ENCODE measurements at places on chromosomes 3 and 15. TPM values are rescaled to one million over a fixed set of nuclear protein-coding genes. Genes with fewer than 3 reads are reported as not detected.
A peak's percentile ranks its signal among the peaks of the same experiment; 100 is the strongest.

GRCh38 chr3:60917141-60917540 is 334.1 kb downstream of the FHIT start:
- no peak overlapping the region for H3K27ac ChIP-seq
- no peaks in the 10 kb centered on the region for H3K36me3 ChIP-seq
- H3K4me1 ChIP-seq: no peaks in the 10 kb centered on the region
- no peak overlapping the region for H3K4me3 ChIP-seq

- no peaks in the 10 kb centered on the region for H3K36me3 ChIP-seq
- no peak for DNase-seq
- no peak overlapping the region for H3K4me3 ChIP-seq
- no peak overlapping the region for H3K27ac ChIP-seq
- no peaks in the 10 kb centered on the region for H3K27me3 ChIP-seq
Observed at GRCh38 chr3:59510576-59510975, 460.8 kb upstream of the CFAP20DC start.

DNA sequence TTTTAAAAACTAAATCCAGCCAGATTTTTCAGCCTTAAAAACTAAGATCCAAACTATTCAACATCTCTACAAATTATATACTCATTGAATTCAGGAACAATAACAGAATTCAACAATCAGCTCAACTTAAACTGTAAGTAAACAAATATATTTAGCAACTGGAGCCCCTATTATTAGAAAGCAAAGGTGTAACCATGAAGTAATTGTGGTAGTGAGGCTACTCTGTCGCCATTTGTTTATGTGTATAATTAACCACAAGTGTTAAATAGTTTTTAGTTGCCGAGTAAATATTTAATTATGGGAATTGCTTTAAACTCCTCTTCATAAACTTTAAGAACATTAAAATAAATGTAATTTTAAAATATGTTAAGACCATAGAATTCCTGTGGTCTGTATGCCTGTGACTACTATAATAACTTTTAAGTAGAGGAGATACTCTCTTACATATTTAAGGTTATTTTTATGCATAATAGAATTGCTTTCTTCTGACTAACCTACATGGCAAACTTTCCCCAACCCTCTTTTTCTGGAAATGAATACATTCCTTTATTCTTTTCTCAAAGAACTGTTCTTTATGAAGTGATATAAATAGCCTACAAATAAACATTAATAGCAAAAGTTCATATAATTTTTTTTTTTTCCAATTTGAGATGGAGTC is 51.2 kb downstream of the MFN1 start:
- no peak for DNase-seq
- no peaks in the 10 kb centered on the region for H3K27me3 ChIP-seq
- no peaks in the 10 kb centered on the region for H3K4me1 ChIP-seq
- H3K4me3 ChIP-seq: no peak overlapping the region

DNA sequence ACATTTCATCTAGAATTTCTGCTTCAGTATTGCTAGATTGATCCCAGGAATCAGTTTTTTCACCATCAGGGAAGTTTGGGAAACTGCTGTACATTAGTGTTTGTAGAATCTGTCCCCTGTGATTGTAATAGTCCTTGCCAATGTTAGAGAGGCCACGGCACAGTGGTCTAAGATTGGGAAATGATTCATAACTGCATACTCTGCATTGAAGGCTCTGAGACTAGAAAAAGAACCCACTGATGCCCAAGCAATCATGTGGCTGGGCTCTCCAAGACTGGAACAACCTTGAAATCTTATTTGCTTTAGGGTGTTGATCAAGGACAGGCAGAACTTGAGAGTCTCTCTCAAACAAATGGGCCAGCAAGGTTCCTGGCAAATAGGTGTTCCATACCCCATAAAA is 245.6 kb upstream of the LRTM1 start:
- no peak overlapping the region for H3K4me3 ChIP-seq
- no peak for DNase-seq
- H3K36me3 ChIP-seq: no peaks in the 10 kb centered on the region

DNA sequence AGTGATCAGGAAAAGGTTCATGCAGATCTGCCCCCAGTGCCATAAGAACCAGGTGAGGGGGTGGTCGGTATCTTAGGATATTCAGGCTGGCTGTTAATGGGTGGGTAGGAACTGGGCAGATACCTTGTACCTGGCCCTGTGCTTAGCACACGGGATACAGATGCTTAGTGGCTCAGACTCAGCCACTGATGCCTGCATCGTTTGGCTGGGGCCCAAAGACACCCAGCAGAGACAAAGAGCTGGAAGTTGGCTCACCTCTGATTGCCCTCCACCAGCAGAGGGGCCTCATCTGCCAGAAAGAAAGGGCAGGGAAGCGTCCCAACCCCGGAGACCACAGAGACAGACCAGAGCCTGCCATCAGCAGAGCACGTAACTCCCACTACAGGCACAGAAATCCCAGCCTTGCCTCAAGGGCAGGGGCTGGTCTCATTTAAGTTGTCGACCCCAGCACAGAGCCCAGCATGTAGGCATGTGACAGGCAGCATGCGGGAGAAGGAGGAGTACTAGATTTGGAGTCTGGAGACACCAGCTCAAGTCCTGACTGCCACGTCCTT is 64.1 kb upstream of the SLC6A1 start:
- no peaks in the 10 kb centered on the region for H3K36me3 ChIP-seq
- no peak overlapping the region for H3K27ac ChIP-seq
- no peak overlapping the region for H3K4me3 ChIP-seq
- H3K27me3 ChIP-seq: no peaks in the 10 kb centered on the region

GRCh38 chr3:18126772-18127171 is 298.4 kb downstream of the SATB1 start:
- H3K27me3 ChIP-seq: no peaks in the 10 kb centered on the region
- no peaks in the 10 kb centered on the region for H3K36me3 ChIP-seq
- H3K4me1 ChIP-seq: peaks cover 7% of the 10 kb centered on the region
- no peak for DNase-seq
- no peak overlapping the region for H3K27ac ChIP-seq
- H3K4me3 ChIP-seq: no peak overlapping the region

DNA sequence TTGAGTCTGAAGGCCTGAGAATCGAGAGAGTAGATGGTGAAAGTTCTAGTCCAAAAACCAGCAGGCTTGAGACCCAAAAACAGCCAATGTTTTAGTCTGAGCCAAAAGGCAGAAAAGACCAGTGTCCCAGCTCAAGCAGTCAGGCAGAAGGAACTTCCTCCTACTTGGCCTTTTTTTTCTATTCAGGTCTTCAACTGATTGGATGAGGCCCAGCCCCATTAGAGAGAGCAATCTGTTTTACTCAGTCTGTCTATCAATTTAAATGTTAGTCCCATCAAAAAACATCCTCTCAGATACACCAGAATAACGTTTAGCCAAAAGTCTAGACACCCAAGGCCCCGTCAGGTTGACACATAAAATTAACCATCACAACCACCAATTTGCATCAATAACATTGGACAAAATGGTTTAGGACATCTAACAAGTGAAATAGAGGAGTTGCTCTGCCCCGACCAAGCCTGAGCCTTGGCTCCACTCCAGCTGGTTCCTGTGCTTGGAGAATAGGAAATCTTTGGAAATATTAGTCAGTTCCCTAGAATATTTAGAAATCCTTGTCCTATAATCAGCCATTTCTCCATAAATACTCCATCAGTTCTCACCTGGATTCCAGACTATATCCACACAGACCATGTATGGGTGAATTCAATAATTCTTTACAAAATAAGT is 51.4 kb upstream of the LIPC start:
- no peak for DNase-seq
- H3K36me3 ChIP-seq: no peaks in the 10 kb centered on the region
- H3K27me3 ChIP-seq: no peaks in the 10 kb centered on the region

The CCDC32 gene
- 7.5 TPM for polyA plus RNA-seq

- DNase-seq: no peak
- H3K27me3 ChIP-seq: no peaks in the 10 kb centered on the region
- peaks cover 61% of the 10 kb centered on the region for H3K4me1 ChIP-seq
- H3K4me3 ChIP-seq: no peak overlapping the region
- peak overlapping the region; percentile 18 for H3K27ac ChIP-seq
Observed at GRCh38 chr3:187920030-187920429, 174.8 kb upstream of the BCL6 start.

DNA sequence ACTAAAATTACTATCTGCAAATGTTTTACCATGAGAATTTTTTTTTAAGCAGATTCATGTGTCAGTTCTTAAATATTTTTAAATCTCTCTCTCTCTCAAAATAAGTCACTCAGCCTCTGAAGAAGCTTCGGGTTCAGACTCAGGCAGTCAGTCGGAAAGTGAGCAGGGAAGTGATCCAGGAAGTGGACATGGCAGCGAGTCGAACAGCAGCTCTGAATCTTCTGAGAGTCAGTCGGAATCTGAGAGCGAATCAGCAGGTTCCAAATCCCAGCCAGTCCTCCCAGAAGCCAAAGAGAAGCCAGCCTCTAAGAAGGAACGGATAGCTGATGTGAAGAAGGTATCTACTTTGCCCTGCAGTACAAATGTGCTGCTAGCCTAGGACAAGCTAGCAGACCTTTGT is 24.1 kb downstream of the CHD2 start:
- H3K27ac ChIP-seq: peak overlapping the region; percentile 39
- peaks cover 51% of the 10 kb centered on the region for H3K4me1 ChIP-seq

DNA sequence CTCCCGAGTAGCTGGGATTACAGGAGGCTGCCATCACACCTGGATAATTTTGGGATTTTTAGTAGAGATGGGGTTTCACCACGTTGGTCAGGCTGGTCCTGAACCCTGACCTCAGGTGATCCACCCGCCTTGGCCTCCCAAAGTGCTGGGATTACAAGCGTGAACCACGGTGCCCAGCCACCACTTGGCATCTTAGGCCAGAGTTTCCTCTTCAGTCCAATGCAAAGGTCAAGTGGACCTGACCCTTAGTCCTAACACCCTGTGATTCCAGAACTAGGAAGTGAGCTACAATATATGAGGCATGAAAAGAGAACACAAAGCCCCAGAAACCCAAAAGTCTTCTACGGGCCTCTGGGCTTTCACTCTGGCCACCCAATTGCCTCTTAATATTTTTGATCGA is 5.3 kb downstream of the MYLK start:
- no peak overlapping the region for H3K27ac ChIP-seq
- no peak for DNase-seq
- H3K4me3 ChIP-seq: no peak overlapping the region
- H3K36me3 ChIP-seq: no peaks in the 10 kb centered on the region
- H3K4me1 ChIP-seq: peaks cover 10% of the 10 kb centered on the region

DNA sequence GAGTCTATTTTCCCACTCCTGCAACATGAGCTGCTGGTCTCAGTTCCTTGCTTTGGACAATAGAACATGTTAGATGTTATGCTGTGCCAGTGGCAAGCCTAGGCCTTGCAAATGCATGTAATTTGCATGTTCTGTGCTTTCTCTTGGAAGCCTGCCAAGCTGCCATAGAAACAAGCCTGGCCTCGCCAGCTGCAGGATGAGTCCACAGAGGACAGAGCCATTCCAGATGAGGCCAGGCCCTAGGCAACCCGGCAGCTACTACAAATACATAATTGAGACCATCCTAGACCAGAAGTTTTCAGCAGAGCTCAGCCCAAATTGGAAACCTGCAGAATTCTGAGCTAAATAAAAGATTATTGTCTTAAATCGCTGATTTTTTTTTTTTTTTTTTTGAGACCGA is 39.6 kb downstream of the TRIM69 start:
- DNase-seq: no peak
- H3K27ac ChIP-seq: no peak overlapping the region
- no peaks in the 10 kb centered on the region for H3K36me3 ChIP-seq
- H3K27me3 ChIP-seq: no peaks in the 10 kb centered on the region
- H3K4me3 ChIP-seq: no peak overlapping the region
- no peaks in the 10 kb centered on the region for H3K4me1 ChIP-seq

The CAV3 gene
- not detected for polyA plus RNA-seq

- H3K27me3 ChIP-seq: no peaks in the 10 kb centered on the region
- H3K4me1 ChIP-seq: no peaks in the 10 kb centered on the region
- DNase-seq: no peak
- H3K27ac ChIP-seq: no peak overlapping the region
- no peak overlapping the region for H3K4me3 ChIP-seq
Observed at GRCh38 chr3:173957646-173958045, 560.1 kb downstream of the NLGN1 start.

DNA sequence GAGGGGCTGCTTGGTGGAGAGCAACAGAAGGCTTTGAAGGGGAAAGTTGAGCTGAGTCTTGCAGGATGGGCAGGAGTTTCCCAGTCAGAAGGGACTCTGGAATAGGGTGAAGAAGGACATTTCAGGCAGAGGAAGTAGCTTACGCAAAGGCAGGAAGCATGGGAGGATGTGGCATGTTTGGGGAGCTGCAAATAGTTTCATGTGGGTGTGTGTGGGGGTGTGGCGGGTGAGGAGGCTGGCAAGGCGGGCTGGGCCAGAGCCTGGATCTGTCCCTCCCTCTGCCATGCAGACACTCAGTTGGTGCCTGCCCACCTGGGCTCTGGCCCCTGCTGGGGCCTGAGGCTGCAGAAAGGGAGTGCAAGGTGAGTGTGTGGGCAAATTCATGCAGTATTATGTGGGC is 10.4 kb downstream of the TEX264 start:
- H3K36me3 ChIP-seq: peaks cover 64% of the 10 kb centered on the region
- H3K4me1 ChIP-seq: peaks cover 36% of the 10 kb centered on the region
- no peak overlapping the region for H3K4me3 ChIP-seq
- H3K27me3 ChIP-seq: no peaks in the 10 kb centered on the region
- DNase-seq: peak; percentile 43
- peak overlapping the region; percentile 3 for H3K27ac ChIP-seq

GRCh38 chr3:90016555-90016954 is 909.1 kb downstream of the EPHA3 start:
- H3K4me1 ChIP-seq: no peaks in the 10 kb centered on the region
- DNase-seq: no peak
- no peak overlapping the region for H3K27ac ChIP-seq
- no peaks in the 10 kb centered on the region for H3K27me3 ChIP-seq

DNA sequence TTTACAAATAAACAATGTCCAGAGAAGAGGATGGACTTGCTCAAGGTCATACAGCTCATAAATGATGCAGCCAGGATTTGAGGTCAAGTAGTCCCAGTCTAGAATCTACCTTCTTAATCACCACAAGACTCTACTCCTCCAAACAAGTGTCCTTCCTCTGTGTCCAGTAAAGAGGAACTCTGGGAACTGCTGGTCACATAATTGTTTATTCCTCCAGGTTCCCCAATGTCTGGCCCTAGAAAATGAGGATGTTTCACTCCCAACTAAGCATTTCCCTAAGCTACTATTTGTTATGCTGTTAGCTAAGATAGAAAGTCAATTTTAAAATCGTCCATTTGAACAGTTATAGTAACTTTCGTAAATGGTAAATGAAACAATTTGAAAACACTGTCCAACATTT is 192.4 kb downstream of the FHIT start:
- H3K27ac ChIP-seq: no peak overlapping the region
- H3K4me3 ChIP-seq: no peak overlapping the region
- DNase-seq: no peak
